ENCODE measurements at places on chromosomes 1 and 21. TPM values are rescaled to one million over a fixed set of nuclear protein-coding genes. Genes with fewer than 3 reads are reported as not detected.
A peak's percentile ranks its signal among the peaks of the same experiment; 100 is the strongest.

DNA sequence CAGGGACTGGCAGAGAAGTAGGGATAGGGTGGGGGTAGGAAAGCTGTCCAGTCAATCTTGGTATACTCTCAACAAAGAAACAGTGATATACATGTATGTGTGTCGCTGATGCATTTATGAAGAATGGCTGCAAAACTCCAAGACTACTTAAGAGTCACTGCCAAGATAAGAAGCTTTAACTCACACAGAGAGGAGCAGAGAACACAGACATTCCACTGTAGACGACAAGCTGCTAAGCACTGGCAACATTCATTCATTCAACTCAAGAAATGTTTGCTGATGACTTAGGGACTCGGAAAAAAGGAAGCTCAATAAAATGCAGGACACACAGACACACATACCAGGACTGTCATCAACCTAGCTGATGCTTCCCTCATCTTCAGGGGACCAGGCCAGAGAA is 5.5 kb downstream of the CTNNBIP1 start:
- H3K4me3 ChIP-seq, result no peak overlapping the region
- no peak for DNase-seq
- no peak overlapping the region for H3K27ac ChIP-seq
- no peaks in the 10 kb centered on the region for H3K36me3 ChIP-seq
- H3K27me3 ChIP-seq, result no peaks in the 10 kb centered on the region

- H3K4me3 ChIP-seq, result no peak overlapping the region
- H3K27ac ChIP-seq, result no peak overlapping the region
- DNase-seq, result no peak
Observed at GRCh38 chr21:14846621-14847020, 218.2 kb downstream of the NRIP1 start.

- H3K27ac ChIP-seq, result no peak overlapping the region
- no peaks in the 10 kb centered on the region for H3K36me3 ChIP-seq
- H3K4me3 ChIP-seq, result no peak overlapping the region
- DNase-seq, result peak; percentile 48
Observed at GRCh38 chr1:162204129-162204822, 134.8 kb downstream of the NOS1AP start.

- no peak for DNase-seq
- no peaks in the 10 kb centered on the region for H3K27me3 ChIP-seq
- no peaks in the 10 kb centered on the region for H3K36me3 ChIP-seq
- H3K27ac ChIP-seq, result no peak overlapping the region
Observed at GRCh38 chr1:2326524-2326923, 64.8 kb downstream of the MORN1 start.

GRCh38 chr1:29827801-29828525 is 591.6 kb downstream of the PTPRU start:
- no peak overlapping the region for H3K4me3 ChIP-seq
- DNase-seq, result no peak
- no peaks in the 10 kb centered on the region for H3K36me3 ChIP-seq
- H3K4me1 ChIP-seq, result no peaks in the 10 kb centered on the region

GRCh38 chr1:212437179-212437798 is 4.6 kb downstream of the NENF start:
- no peaks in the 10 kb centered on the region for H3K27me3 ChIP-seq
- no peaks in the 10 kb centered on the region for H3K36me3 ChIP-seq
- no peak overlapping the region for H3K27ac ChIP-seq
- DNase-seq, result no peak
- H3K4me3 ChIP-seq, result no peak overlapping the region
- peaks cover 19% of the 10 kb centered on the region for H3K4me1 ChIP-seq

GRCh38 chr1:18927082-18927653 is 24.8 kb upstream of the ALDH4A1 start:
- H3K27ac ChIP-seq, result peak overlapping the region; percentile 87
- peaks cover 68% of the 10 kb centered on the region for H3K4me1 ChIP-seq
- no peak for DNase-seq
- H3K27me3 ChIP-seq, result no peaks in the 10 kb centered on the region
- H3K36me3 ChIP-seq, result no peaks in the 10 kb centered on the region

DNA sequence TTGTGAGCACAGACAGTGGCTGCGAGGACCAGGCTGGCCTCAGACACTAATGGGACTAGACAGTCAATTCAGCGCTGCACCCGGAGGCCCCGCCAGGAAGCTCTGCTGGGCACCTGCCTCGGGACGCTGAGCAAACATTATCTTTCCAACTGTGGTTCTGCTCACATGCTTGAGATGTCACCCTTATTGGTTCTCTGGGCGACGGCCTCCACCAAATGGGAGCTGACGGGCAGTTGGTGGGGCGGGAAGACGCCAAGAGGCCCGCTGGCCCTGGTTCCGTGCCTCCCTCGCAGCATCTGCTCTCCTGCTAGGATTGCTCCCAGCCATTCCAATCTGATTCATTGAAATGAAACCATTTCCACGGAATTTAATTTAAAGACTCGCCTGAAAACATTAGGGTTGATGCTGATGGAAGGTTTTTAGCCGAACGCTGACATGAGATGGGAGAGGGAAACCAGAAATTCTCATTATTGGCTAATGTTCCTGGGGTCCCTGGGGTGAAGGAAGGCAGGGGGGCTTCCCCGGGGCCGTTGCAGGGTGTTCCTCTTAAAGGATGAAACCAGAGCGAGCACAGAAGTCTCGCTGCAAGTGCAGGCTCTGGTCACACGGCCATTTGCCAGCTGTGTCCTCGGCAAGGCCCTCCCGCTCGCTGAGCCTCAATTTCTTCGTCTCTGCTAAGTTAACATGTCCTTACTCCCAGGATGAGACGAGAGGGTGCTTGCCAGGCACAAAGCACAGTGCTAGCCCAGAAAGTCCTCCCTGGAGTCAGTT is 512.2 kb downstream of the NPHP4 start:
- H3K36me3 ChIP-seq, result no peaks in the 10 kb centered on the region
- DNase-seq, result no peak
- H3K27me3 ChIP-seq, result peaks cover 2% of the 10 kb centered on the region
- no peak overlapping the region for H3K27ac ChIP-seq
- no peak overlapping the region for H3K4me3 ChIP-seq

- no peak for DNase-seq
- H3K27me3 ChIP-seq, result peaks cover 5% of the 10 kb centered on the region
- no peak overlapping the region for H3K4me3 ChIP-seq
- no peaks in the 10 kb centered on the region for H3K4me1 ChIP-seq
- no peaks in the 10 kb centered on the region for H3K36me3 ChIP-seq
- no peak overlapping the region for H3K27ac ChIP-seq
Observed at GRCh38 chr1:110663241-110663640, 11.5 kb downstream of the KCNA3 start.

ALG14 gene
- total RNA-seq, result 3.5 TPM

ANGPTL1 gene
- total RNA-seq, result 5.5 TPM

AUNIP gene
- 2.8 TPM for total RNA-seq

FNDC10 gene
- total RNA-seq, result not detected

DIO1 gene
- total RNA-seq, result not detected

DNA sequence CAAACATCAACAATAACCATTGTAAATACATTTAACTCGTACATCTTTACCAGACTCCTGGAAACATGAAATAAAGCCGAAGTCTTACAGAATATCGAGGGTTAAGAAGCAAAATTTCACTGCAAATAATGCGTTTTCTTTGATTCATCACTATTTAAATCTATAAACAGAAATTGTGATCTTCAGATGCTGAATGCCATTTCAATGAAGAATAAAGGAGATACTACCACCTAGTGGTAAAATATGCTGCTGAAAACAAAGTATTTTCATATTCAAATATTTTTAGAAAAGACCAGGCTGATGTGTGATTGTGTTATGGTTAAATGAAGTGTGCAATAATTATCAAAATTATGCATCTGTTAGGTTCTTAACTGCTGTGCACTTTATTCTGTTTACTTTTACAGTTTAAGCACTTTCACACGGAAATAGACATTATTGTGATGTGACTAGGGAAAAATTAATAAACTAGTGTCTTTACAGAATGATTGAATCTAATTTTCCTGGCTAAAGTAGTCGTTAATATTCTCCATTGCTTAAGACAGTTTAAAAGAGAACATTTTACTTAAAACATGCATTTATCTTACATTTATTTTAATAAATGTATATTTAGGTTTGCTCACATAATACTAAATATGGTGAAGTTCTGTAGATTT is 1093.1 kb downstream of the MRPL39 start:
- H3K4me1 ChIP-seq, result no peaks in the 10 kb centered on the region
- H3K4me3 ChIP-seq, result no peak overlapping the region
- peak; percentile 13 for DNase-seq
- no peaks in the 10 kb centered on the region for H3K27me3 ChIP-seq
- no peaks in the 10 kb centered on the region for H3K36me3 ChIP-seq

ALDH9A1 gene
- 64.2 TPM for total RNA-seq

GRCh38 chr1:92931691-92932090 is 29.6 kb downstream of the DIPK1A start:
- no peaks in the 10 kb centered on the region for H3K27me3 ChIP-seq
- no peak for DNase-seq
- H3K4me3 ChIP-seq, result no peak overlapping the region
- peaks cover 17% of the 10 kb centered on the region for H3K4me1 ChIP-seq
- H3K36me3 ChIP-seq, result no peaks in the 10 kb centered on the region

DNA sequence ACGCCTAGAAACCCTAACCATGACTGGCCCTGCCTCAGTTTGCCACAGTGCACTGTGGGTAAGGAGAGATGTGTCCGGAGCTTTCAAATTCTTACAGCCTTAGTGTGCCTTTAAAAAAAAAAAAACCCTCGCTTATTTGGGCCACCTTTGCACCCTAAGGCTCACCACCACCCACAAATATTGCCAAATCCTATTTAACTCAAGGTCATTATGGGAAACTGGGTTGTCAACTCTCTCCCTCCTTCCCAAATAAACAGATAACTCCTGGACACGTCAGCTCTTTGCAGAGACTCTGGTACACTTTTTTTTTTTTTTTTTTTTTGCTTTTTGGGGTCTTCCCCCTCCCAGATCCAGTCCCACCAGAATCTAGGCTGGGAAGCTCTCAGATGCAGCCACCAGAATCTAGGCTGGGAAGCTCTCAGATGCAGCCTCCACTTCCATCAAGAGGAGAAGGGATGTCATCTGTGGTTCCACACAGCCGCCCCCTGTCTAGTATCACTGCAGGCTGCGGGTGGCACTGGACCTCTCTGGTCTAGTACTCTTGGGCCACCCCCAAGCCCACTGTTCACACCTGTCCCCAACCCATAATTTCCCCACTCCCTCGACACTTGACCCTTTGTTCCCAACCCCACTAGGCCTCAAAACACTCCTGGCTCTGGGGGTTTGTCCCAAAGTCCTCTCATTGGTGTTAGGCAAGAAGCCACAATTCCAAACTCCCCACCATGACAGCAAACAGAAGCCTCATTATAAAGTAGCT is 3.4 kb downstream of the DHRS3 start:
- H3K4me3 ChIP-seq, result peak overlapping the region; percentile 84
- peaks cover 7% of the 10 kb centered on the region for H3K27me3 ChIP-seq
- no peak for DNase-seq

DNA sequence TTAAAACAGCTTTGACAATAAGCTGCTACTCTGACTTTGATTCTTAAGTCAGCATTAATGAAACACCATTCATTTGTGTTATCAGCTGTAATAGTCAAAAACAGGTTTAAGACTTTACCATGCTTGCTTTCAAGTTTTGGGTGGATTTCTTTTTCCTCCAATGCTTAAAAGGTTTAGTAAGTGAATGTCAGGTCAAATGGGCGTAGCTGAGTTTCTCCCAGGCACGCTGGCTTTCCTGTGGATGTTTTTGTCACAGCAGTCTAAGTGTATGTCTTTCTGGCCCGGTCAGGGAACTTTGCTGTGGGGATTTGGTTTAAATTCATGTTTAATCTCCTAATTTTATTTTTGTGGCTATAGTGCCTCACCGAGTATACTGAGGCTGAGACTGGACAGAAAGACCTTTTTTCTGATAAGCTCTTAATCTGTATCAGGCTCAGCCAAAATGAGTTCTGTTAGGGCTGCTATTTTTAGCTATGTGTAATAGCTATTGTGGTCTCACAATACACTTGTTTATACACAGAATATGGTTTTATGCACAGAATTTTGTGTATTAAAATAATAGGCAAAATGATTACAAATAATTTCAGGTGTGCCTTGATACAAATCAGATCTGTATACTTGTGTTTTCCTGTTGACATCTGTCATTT is 292.8 kb downstream of the DISC1 start:
- no peak overlapping the region for H3K4me3 ChIP-seq
- no peaks in the 10 kb centered on the region for H3K36me3 ChIP-seq
- H3K27me3 ChIP-seq, result no peaks in the 10 kb centered on the region
- no peak for DNase-seq
- H3K4me1 ChIP-seq, result no peaks in the 10 kb centered on the region

DNA sequence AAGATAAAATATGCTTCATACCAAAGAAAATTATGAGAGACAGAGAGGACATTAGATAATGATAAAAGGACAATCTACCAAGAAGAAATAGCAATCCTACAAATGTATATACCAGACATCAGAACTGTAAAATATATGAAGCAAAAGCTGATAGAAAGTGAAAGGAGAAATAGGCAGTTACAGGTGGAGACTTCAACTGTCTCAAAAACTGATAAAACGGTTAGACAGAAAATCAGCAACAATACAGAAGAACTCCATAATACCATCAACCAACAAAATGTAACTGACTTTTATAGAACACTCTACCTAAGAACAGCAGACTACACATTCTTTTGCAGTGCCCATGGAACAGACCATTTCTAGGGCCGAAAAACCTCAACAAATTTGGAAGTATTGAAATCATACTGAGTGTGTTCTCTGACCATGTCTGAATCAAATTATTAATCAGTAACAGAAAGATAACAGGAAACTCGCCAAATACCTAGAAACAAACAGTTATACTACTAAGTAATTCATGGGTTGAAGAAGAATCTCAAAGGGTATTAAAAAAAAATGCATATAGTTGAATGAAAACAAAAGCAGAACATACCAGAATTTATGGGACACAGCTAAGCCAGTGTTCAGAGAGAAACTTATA is 132.1 kb downstream of the RPS6KC1 start:
- H3K4me3 ChIP-seq, result no peak overlapping the region
- H3K36me3 ChIP-seq, result peaks cover 25% of the 10 kb centered on the region
- H3K27me3 ChIP-seq, result no peaks in the 10 kb centered on the region
- no peak for DNase-seq

C1orf56 gene
- total RNA-seq, result 3.5 TPM

GRCh38 chr1:237145379-237146135 is 103.6 kb downstream of the RYR2 start:
- peak; percentile 32 for DNase-seq
- H3K27ac ChIP-seq, result no peak overlapping the region
- no peaks in the 10 kb centered on the region for H3K36me3 ChIP-seq
- no peaks in the 10 kb centered on the region for H3K27me3 ChIP-seq
- no peak overlapping the region for H3K4me3 ChIP-seq
- peaks cover 30% of the 10 kb centered on the region for H3K4me1 ChIP-seq

HES3 gene
- not detected for total RNA-seq

Measured in stomach (tissue), 19 donors.